DMS79 (cell line): ENCODE measurements at places on chromosomes 2 and 18.

DNA sequence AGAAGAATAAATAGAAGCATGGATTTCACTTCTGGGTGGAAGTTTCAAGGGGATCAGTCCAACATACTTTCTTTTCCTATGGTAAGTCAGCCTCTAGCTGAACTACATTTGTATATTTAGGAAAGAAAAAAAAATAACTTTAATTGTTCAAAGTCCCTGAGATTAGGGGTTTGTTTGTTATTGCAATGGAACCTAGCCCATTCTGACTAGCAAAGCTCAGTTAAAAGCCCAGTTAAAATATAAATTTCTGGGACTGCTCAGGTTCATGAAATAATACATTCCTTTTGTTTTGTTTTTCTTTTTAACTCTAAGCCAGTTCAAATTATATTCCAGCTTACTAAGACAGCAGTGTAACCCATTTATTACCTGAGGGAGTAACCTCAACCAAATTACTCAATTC lies 2069.6 kb upstream of the CELF4 start:
- DNase-seq, result no peak

DNA sequence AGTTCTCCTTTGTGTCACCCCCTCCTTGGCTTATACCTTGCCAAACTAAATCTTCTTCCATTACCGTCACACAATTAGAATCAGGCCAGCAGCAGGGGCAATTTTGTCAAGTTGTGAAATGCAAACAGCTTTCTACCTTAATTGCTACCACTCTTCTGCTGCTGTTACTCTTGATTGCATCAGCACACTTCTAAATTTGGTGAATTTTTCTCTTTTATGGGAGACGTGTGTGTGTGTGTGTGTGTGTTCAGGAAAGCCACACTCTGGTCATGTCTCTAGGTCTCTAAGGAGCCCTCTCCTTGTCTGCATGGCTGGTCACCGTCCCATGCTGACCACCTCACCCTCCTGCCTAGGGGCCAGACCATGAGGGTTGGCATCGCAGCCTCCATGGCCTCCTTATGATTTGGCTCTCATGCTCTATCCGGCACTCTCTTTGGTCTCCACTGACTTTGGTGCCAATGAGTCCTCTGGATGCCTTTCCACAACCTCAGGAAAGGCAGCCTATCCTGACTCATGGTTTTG lies 87.7 kb downstream of the GATA6 start:
- DNase-seq, result no peak

DNA sequence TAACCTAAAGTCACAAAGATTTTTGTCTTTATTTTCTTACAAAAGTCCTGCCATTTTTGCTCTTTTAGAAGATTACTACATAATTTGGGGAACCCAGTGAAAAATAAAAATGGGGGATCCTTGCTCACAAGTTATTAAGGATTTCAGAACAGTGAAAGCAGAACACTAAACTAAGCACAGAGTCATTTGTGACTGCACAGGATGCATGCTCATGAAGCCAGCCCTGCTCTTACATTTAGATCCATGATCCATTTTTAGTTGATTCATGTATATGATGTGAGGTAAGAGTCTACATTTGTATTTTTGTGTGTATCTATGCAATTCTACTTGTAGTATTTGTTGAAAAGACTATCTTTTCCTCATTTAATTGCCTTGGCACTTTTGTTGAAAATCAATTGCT lies 21.8 kb downstream of the SP140L start:
- no peak for DNase-seq

DNA sequence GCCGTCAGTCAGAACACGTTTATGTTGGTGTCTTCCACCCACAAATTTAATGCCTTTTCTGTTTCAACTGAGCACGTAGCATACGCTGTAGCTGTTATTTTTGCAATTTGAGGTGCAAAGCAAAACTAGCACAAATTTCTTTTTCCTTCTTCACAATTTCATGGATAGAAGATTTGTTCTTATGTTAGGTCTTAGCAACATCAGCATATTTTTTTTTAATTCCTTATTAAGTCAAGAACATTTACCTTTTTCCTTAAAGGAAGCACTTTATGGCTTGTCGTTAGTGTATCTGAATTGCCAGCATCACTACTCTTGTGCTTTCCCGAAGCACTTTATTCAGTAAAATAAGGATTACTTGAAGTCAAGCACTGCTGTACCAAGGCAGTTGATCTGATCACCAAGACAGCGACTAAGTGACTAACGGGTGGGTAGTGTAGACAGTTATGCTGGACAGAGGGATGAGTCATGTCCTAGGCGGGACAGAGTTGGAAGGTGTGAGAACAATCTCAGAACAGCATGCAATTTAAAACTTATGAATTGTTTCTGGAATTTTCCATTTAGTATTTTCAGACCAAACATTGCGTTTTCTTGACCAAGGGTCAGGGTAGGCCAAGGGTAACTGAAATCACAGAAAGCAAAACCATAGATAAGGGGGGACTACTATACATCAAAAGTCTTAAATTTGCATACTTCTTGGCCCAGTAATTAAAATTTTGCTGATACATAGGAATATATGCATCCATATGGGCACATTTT lies 13.3 kb downstream of the BABAM2 start:
- no peak for DNase-seq

- DNase-seq, result no peak
Observed at GRCh38 chr2:36478332-36478738, 119.6 kb downstream of the FEZ2 start.

GRCh38 chr2:62379566-62379965 lies 126.4 kb downstream of the TMEM17 start:
- no peak for DNase-seq

DNA sequence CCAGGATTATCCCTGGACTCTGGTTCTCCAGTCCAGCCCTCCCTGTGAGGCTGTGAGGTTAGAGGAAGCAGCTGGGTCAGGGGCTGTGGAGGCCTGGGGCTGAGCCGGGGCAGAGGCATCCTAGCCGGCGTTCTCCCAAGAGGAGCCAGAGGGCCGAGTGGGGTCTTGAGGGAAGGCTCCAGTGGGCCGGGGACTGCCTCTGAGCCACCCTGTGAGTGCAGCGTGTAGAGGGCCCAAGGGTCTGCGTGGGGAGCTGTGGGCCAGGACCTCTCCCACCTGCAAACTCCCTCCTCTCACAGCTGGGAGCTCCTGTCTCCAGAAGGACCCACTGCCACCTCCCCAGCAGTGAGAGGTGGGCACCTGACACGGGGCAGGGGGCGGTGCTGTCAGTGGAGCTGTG lies 41.0 kb downstream of the GLI2 start:
- no peak for DNase-seq

- no peak for DNase-seq
Observed at GRCh38 chr2:207478572-207478971, 51.2 kb upstream of the CREB1 start.

GRCh38 chr18:55509631-55510324 lies 78.2 kb downstream of the TCF4 start:
- no peak for DNase-seq

GRCh38 chr2:238114331-238114841 lies 14.2 kb downstream of the ESPNL start:
- DNase-seq, result no peak

DNA sequence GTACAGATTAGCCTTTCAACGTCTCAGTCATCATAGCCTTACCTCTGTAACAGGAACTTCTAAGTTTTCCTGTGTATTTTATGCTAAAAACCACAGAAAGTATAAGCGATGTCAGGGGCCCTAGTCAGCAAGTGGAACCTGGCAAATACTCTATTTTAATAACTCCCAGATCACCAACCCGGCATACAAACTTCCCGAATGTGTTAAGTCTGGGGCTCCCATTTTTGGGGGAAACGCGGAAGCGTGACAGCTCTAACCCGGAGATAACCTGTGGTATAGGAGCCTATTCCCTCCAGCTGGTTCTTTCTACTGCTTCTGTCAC lies 574 bp downstream of the NIFK start:
- no peak for DNase-seq

DNA sequence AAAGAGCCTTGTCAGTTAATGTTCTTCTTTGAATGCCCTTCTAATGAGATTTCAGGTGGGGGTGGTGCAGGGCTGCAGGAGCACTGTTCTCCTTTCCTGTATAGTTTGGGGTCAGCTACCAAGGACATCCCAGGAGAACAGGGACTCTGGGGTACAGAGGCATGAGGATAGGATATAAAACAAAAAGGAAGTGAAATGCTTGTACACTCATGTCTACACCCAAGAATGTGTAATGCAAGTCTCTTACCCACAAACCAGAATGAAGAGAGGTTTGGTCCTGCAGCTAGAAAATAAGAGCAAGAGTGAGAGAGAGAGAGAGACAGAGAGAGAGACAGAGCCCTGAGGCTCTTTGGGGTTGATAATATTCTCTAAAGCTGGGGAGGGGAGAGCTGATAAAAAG lies 151.8 kb upstream of the KCTD1 start:
- no peak for DNase-seq

DNA sequence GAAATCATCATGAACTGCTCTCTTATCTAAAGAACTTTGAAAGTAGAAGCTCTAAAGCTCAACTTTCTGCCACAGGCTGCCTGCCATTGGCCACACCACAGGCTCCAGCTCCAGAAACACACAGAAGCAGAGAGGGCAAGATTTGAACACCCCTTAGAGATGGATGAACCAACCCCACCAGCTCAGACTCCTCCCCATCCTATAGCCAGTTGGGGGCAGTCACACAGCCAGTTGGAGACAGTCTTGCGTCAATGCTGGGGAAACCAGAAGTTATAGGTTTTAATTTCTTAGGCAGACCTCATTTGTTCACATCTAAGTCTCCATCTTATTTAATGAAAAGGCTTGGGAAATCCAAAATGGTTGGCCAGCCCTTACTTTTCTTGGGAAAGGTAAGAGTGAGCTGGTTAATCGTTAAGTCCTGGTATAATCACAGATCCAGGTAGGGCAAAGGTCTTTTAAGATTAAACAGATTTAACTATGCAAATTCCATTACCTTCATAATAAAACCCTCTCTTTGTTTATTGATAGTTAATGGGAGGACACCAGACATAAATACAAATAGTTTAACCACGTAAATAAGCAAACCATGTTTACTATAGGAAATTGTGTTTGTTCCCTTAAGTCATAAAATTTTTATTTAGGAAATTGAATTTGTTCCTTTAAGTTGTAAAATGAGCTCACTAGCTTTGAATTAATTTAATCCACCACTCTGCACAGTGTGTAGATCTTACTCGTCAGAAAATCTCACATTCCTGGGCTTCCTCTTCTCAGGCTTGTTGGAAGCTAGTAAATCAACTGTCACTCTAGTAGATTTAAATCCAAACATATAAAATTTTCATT lies 28.0 kb downstream of the MRO start:
- DNase-seq, result no peak

- DNase-seq, result no peak
Observed at GRCh38 chr18:46716827-46717226, 40.0 kb downstream of the ST8SIA5 start.

DNA sequence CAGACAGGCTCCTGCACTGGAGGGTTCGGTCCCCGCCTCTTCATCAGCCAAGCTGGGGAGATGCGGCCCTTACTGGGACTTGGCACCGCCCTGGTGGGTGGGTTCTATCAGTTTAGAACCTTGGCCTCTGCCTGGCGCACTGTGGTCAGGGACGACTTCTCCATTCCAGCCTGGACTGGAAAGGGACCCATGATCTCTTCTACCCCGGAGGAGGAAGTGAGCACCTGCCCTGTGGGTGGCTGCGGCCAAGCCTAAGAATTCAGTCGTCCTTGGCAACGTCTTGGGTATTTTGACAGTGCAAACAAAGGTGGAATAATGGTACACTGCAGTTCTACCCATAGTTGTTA lies 106.9 kb upstream of the CD302 start:
- no peak for DNase-seq

- DNase-seq, result no peak
Observed at GRCh38 chr2:5007596-5007995, 684.6 kb upstream of the SOX11 start.

DNA sequence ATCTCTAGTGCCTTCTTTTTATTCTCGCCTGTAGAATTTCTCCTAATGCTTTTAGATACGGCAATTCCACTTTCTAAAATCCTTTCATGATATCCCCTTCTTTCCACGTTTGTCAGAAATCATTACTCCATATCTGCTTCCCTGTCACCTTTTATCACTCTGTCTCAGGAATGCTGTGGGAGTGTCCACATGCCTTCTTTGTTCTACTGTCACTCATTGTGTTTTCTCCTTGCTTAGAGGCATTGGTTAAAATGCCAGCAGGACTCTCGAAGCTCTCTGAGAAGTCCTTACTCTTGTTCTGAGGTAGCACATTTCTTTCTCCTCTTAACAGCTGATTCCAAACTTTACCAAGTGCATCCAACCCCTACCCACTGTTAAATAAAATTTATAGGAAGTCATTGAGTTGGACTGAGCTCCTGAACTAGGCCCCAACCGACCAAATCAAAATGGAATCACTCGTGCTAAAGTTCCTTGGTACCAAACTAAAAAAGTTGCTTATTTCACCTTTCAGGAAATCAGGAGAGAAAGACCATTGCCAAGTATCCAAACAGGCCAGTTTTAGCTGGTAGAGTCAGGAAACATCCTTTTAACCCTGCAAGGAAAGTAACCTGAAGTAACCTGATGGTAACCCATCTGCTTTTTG lies 10.6 kb upstream of the GALNT5 start:
- no peak for DNase-seq

DNA sequence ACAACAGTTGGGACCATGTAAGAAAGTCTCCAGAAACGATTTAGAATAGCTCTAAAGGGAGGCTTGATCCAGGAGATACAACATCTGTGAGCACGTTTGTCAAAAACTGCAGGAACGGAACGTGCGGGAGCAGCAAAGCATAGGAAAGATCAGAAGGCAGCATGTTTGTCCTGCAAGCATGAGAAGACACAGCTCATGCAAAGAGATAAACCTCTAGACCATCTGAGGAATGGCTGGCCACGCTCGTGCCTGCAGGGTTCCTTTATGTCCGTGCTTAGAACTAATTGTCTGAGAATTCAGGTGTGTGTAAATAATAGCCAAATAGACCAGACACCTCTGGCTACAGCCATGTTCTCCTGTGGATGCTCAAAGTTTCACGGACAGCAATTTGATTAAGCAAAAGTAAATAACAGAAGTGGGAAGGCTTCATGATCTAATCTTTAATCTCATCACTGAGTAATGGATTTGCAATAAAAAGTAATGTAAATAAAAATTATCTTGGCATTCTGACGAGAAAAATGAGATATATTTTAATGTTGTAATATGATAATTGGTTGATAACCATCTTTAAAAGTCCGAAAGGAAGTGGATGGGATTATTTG lies 534.8 kb upstream of the CDH7 start:
- DNase-seq, result no peak

DNA sequence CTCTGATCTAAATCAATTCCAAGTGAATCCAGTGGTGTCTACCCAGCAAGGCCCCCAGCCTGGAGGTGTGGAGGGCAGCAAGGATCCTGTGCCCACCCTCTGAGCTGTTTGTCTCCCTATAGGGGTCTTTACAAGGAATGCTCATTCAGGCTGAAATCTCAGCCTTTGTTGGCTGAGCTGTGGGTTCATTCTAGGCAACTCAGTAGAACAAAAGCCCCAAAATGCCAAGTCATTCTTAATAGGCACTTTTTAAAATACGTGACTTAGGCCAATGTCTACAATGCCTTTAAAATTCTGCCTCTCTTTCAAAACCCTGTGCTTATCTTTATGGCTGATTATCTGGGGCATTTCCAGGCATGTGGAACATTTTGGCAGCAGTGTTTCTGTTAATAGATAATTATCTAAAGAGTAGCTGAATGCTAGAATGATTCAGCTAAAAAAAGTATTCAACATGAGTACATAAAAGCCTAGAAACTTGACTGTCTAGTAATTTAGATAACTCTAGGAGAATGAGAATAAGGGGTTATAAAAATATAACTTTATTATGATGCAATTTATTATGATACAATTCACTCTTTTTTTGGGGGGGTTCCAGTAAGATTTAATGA lies 7.4 kb downstream of the UGT1A6 start:
- peak; percentile 32 for DNase-seq

- no peak for DNase-seq
Observed at GRCh38 chr18:13604786-13605185, 121.6 kb downstream of the FAM210A start.

GRCh38 chr2:44171018-44171417 lies 2.3 kb downstream of the PPM1B start:
- no peak for DNase-seq
